T-helper 22 cell (primary cell): ENCODE measurements at places on chromosomes 4 and X.

DNA sequence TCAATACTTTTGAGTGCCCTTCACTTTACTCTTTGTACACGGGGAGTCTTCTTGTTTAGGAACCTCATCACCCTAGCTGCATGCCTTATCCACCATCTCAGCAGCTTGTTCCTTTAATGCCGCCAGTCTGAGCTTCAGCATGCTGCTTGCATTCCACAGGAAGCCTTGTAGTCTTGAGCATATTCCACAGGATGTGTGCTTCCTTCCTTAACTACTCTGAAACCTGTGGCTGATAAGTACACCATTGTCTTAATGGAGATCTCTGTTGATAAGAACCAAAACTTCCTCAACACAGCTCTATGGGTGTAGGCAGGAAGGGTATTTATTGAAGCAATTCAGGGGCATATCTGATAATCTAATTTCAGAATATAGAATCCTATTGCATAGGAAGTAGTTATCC is 24.4 kb upstream of the CCNI start:
- no peak for DNase-seq

DNA sequence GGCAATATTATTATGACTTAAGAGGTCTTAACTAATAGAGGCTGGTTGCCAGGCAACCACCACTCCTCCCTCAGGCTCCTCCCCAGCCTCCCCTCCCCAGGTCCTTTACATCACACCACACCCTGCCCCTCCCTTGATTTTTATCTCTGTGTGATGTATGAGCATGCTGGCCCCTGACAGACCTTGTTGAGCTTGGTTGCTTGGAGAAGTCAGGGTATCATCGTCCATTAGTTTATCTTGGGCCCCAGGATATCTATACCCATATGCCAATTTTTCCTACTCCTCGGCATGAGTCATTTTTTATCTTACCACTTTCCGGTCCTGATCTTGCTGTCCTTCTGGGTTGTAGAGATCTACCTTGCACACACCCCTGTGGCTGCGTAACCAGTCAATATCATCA is 2.5 kb downstream of the AKAP4 start:
- no peak for DNase-seq

GRCh38 chr4:153553155-153553818 is 87.1 kb downstream of the TMEM131L start:
- DNase-seq = no peak

- DNase-seq = no peak
Measured at GRCh38 chrX:48711929-48712505, 15.5 kb downstream of the SUV39H1 start.

GRCh38 chr4:109816082-109816442 is 500 bp downstream of the GAR1 start:
- DNase-seq = peak; percentile 20

GRCh38 chrX:10047631-10048030 is 80.5 kb downstream of the CLDN34 start:
- DNase-seq = no peak

- no peak for DNase-seq
Measured at GRCh38 chr4:112808001-112808400, 171.1 kb downstream of the LARP7 start.

DNA sequence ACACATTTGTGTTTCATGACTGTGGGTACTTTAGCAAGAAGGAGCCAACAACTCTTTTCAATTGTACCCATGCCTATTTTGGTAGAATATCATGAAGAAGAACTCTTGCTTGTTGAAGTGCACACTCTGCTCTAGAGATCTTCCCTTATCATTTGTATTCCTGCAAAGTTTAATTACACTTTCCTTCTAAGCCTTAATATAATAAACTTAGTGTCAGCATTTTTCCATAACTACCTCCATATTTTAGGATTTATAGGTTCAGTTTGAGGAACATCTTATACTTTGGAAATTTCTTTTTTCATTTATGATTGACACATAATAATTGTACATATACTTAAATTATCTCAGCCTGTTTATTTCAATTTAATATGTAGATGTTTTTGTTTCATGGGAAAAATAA is 19.1 kb downstream of the FAM47B start:
- DNase-seq = no peak

GRCh38 chr4:36054694-36055422 is 189.5 kb downstream of the ARAP2 start:
- no peak for DNase-seq

- DNase-seq = no peak
Measured at GRCh38 chrX:48997865-48998264, 4.2 kb downstream of the GRIPAP1 start.

GRCh38 chr4:76977736-76978350 is 28.3 kb downstream of the SEPTIN11 start:
- DNase-seq = no peak

DNA sequence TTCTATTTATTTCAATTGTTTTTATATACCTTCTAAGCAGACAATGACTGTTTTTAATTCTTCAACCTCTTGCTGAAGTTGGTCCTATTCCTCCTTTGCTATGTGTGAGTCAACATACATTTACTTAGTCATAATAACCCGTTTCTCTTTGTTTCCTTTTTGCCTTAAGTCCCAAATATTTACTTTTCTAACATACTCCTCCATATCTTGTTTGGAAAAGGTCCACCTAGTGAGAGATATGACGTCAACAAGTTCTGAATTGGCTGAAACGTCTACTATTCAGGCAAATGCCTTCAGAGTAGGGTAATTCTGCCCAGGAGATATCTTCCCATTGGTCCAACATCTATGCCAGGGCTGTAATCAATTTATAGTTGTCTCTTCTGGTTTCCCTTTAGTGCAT is 179.3 kb upstream of the GEMIN8 start:
- DNase-seq = no peak

- no peak for DNase-seq
Measured at GRCh38 chr4:176090115-176090514, 24.5 kb downstream of the WDR17 start.

- DNase-seq = no peak
Measured at GRCh38 chrX:123322536-123322935, 138.5 kb downstream of the GRIA3 start.

DNA sequence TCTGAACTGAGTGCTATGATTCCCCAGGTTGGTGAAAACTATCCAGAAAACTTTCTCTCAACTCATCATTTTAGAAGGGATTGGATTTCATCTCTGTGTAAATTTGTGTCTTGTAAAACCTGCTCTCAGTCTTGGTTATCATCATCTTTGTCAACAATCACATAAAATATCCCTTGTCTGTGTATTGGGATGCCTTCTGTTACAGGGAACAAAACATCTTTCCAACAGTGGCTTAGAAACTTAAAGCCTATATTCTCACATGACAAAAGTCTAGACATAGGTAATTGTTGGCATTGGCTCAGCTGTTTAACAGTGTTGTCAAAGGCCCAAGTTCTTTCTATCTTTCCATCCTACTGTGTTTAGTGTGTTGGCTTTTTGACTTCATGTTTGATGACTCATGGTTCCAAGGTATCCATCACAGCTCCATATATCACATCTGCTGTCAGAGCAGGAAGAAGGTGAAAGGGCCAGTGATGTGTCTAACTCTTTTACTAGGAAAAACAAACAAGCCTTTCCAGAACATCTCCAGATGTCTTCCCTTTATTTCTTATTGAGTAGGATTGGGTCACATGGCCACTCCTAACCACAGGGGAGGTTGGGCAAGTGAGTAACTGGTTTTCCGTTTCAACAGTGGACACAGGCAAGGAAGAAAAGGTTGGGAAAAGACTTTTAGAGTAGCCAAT is 65.0 kb downstream of the PHEX start:
- no peak for DNase-seq

- no peak for DNase-seq
Measured at GRCh38 chr4:142091085-142091513, 454.7 kb downstream of the IL15 start.

- DNase-seq = no peak
Measured at GRCh38 chr4:9969526-9970398, 51.5 kb downstream of the SLC2A9 start.

- no peak for DNase-seq
Measured at GRCh38 chr4:51851090-51851936, 8.4 kb downstream of the DCUN1D4 start.

DNA sequence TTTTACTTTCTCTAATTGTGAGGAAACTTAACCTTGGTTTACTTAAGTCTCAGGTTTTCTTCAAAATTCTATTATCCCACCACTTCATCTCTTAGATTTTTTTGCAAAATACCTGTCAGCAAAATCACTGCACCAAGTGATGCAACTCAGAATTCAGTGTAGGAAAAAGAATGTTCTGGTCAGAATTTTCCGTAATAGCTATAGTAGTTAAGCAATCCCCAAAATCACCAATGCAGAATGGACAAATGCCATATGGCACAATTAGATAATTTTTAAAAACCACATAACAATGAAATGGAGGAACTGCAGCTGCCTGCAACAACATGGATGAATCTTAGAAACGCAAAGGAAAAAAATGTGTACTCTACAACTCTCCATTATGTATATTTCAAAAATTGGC is 373.1 kb downstream of the NAF1 start:
- no peak for DNase-seq

DNA sequence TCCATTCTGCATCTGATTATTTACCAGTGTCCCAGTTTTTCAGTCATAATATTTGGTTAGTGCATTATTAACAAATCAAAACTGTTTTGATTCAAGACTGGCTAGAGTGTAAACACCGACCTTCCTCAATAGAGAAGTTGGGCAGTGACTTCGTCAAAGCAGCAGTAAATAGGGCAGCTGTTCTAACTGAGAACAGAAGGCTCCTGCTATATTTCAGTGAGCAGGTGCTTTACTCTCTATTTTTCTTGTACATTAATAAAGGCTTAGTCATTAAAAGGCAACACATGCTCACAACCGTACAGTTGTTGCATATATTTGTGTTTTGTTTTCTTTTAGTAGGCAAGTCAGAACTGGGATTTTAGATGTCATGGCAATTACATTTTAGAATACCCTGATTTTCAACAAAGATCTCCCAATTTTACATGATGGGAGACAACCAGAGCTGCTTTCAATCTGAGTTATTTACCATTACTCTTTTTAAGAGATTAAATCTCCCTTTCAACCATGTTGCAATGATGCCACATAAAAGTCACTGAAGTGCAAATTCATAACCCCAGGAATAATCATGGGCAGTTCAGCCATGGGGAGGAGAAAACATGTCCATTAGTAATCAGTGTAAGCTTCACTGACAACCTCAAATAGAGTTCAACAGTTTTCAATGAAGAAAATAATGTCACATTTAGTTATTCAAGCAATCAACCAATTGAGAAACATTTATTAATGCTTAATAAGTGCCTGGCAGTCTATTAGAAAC is 233.3 kb downstream of the NDST4 start:
- no peak for DNase-seq

DNA sequence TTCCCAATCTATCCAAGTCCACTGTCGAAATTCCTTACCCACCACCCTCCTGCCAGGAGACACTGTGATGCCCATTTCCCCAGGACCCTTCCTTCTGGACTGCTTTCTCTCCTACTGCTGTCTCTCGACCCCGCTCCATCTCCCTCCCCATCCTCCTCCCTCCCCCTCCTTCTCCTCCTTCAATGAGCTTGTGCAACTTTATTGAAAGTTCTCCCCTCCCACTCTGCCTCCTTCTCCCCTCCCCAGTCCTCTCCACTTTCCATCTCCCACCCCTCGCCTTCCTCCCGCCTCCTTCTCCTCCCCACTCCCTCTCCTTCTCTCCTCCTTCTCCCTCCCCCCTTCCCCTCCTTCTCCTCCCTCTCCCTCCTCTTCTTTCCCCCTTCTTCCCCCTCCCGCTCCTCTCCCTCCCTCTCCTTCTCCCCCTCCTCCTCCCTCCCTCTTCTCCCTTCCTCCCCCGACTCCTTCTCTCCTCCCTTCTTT is 116.6 kb upstream of the FAT1 start:
- DNase-seq = no peak

- DNase-seq = no peak
Measured at GRCh38 chrX:101208152-101208905, 11.3 kb upstream of the DRP2 start.

DNA sequence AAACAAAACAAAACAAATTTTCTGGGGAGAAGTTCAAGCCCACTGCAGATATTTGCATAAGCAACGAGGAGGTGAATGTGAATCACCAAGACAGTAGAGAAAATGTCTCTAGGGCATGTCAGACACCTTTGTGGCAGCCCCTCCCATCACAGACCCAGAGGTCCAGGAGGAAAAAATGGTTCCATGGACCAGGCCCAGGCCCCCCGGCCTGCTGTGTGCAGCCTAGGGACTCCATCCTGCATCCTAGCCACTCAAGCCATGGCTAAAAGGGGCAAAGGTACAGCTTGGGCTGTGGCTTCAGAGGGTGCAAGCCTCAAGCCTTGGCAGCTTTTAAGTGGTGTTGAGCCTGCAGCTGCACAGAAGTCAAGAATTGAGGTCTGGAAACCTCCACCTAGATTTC is 54.0 kb downstream of the LPAR4 start:
- DNase-seq = no peak

DNA sequence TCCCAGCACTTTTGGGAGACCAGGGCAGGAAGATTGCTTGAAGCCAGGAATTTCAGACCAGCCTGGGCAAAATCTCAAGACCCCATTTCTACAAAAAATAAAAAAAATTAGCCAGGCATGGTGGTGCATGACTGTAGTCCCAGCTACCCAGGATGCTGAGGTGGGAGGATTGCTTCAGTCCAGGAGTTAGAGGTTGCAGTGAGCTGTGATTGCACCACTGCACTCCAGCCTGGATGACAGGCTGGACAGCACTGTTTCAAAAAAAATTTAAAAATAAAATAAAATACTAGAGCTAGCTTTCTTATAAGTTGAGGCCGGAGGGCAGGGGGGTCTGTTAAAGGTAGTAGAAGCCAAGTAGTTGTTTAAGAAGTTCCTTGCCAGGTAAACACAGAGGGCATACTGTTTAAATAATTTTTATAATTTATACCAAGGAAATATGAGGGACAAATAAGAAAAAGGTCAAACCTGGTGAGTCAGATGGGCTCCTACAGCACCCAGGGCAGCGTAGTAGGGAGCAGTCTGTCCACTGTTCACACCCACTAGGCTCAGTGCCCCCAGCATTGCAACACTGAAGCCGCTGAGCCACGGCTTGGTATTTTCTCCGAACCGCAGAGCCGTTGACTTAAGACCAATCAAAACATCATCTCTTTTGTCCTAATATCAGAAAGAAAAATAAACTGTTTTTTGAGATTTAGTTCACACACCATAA is 17.3 kb downstream of the COQ2 start:
- DNase-seq = no peak

DNA sequence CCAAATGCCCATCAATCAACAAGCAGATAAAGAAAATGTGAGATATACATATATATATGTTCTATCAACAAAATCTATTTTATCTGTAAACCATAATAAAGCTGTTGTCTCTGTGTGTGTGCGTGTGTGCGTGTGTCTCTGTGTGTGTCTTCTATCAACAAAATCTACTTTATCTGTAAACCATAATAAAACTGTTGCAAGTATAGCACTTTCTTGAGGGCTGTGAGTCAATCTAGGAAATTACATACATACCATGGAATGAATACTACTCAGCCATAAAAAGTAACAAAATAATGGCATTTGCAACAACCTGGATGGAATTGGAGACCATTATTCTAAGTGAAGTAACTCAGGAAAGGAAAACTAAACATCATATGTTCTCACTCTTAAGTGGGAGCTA is 12.5 kb upstream of the PLK4 start:
- no peak for DNase-seq
